Activated T-helper 1 cell treated with anti-CD3 and anti-CD28 coated beads, Interleukin-12 subunit alpha, Interleukin-12 subunit beta, Interleukin-2, Interleukin-4 antibody, amounts not matched to agents 30 ng/mL and 10 ng/mL and 1 ng/mL, durations not matched to agents 14 hours and 24 hours and 36 hours (primary cell): ENCODE measurements at places on chromosomes 7 and 10. TPM values are rescaled to one million over a fixed set of nuclear protein-coding genes. Genes with fewer than 3 reads are reported as not detected.

Gene PITX3
- total RNA-seq = 0.17 and 0.44 TPM in 2 replicates

Gene ASB4
- total RNA-seq = not detected in 2 replicates

Gene ZPBP
- total RNA-seq = not detected in 2 replicates

Gene CDK14
- total RNA-seq = 1.6 and 1.9 TPM in 2 replicates

Gene MSS51
- total RNA-seq = 3.1 and 3.7 TPM in 2 replicates

Gene PALD1
- total RNA-seq = 0.83 and 0.88 TPM in 2 replicates

Gene MYOF
- 13.4 and 13.7 TPM in 2 replicates for total RNA-seq

Gene WNT16
- not detected in 2 replicates for total RNA-seq

Gene ADO
- total RNA-seq = 52.3 and 55.8 TPM in 2 replicates

Gene AKR1C4
- total RNA-seq = not detected in 2 replicates

Gene C10orf105
- 0.18 and 0.32 TPM in 2 replicates for total RNA-seq

- H3K27ac ChIP-seq = no peak overlapping the region
- no peak overlapping the region for H3K4me3 ChIP-seq
- no peak for DNase-seq
- H3K27me3 ChIP-seq = peaks cover 32% of the 10 kb centered on the region
- no peaks in the 10 kb centered on the region for H3K36me3 ChIP-seq
These were observed 17.5 kb downstream of the RASGEF1A start for GRCh38 chr10:43249151-43249961.

DNA sequence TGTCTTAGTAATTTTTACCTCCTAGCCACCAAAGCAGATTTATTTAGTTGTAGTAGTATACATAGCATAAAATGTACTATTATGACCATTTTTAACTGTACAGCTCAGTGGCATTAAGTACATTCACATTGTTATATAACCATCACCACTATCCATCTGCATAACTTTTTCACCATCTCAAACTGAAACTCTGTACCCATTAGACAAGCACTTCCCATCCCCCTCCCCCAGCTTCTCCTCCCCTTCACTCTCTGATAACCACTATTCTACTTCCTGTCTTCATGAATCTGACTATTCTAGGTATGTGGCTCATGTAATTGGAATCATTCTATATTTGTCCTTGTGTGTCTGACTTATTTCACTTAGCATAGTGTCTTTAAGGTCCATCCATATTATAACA, 71.9 kb downstream of the MRPL32 start:
- DNase-seq = no peak
- peaks cover 8% of the 10 kb centered on the region for H3K4me1 ChIP-seq
- no peaks in the 10 kb centered on the region for H3K36me3 ChIP-seq
- no peak overlapping the region for H3K4me3 ChIP-seq

GRCh38 chr10:75884808-75885207, 453.4 kb downstream of the LRMDA start:
- no peaks in the 10 kb centered on the region for H3K27me3 ChIP-seq
- no peak overlapping the region for H3K27ac ChIP-seq
- no peak overlapping the region for H3K4me3 ChIP-seq
- no peaks in the 10 kb centered on the region for H3K4me1 ChIP-seq
- DNase-seq = no peak

DNA sequence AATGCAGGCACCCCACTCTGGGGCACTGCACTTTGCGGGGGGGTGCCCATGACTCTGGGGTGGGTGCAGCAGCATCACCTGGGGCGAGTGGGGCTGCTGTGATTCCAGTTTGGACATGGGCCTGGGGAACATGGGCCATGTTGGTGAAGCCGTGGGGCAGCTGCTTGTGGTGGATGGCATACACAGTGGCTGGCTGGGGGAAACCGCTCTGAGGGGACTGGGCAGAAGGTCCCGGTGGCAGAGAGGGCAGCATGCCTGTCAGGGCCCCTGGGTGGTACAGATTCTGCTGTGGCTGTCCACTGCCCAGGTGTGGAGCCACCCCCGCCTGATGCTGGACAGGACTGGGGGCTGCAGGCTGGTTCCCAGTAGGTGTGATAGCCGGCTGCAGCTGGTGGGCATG, 57.2 kb downstream of the LRRC72 start:
- H3K27ac ChIP-seq = no peak overlapping the region
- DNase-seq = no peak
- no peaks in the 10 kb centered on the region for H3K4me1 ChIP-seq
- H3K36me3 ChIP-seq = no peaks in the 10 kb centered on the region

- H3K27ac ChIP-seq = no peak overlapping the region
- no peaks in the 10 kb centered on the region for H3K27me3 ChIP-seq
- H3K4me1 ChIP-seq = no peaks in the 10 kb centered on the region
- DNase-seq = no peak
- no peak overlapping the region for H3K4me3 ChIP-seq
- no peaks in the 10 kb centered on the region for H3K36me3 ChIP-seq
These were observed 42.1 kb upstream of the PCBD1 start for GRCh38 chr10:70930263-70931000.

DNA sequence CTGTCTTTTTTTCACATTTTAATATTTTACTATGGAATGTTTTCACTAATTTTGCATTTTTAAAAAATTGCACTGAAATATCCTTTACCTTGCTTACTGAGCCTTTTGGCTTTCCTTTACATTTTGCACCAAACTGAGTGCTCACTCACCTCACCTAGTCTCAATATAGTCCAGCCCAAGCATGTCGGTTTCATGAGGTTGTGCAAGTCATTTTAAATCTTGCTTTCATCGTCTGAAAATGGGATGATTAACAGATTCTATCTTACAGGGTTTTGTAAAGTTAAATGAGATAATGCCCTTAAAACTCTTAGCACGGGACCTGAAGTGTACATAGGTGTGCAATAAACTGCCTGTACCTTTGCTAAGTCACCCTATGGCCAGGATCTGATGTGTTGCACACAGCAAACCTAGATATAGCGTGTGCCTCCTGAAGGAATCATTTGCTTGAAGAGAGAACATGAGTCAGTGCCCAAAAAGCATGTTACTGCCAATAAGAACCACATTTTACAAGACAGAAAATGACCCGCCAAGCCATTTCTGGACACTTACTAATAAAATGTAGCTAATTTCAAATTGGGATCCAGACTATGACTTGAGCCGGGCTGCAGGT, 199.8 kb downstream of the JCAD start:
- no peak for DNase-seq
- no peaks in the 10 kb centered on the region for H3K4me1 ChIP-seq
- H3K27ac ChIP-seq = no peak overlapping the region
- H3K36me3 ChIP-seq = no peaks in the 10 kb centered on the region
- H3K4me3 ChIP-seq = no peak overlapping the region

GRCh38 chr7:1741751-1742554, 71.9 kb downstream of the ELFN1 start:
- no peak overlapping the region for H3K4me3 ChIP-seq
- H3K4me1 ChIP-seq = no peaks in the 10 kb centered on the region
- no peak overlapping the region for H3K27ac ChIP-seq
- no peaks in the 10 kb centered on the region for H3K36me3 ChIP-seq
- DNase-seq = no peak

GRCh38 chr7:158782761-158783401, 46.4 kb downstream of the ESYT2 start:
- H3K4me1 ChIP-seq = peaks cover 8% of the 10 kb centered on the region
- H3K27me3 ChIP-seq = no peaks in the 10 kb centered on the region
- DNase-seq = no peak
- H3K27ac ChIP-seq = no peak overlapping the region

GRCh38 chr10:88395677-88396076, 187.4 kb downstream of the RNLS start:
- no peak overlapping the region for H3K27ac ChIP-seq
- peaks cover 13% of the 10 kb centered on the region for H3K4me1 ChIP-seq
- no peak for DNase-seq

GRCh38 chr10:16770670-16771069, 46.6 kb downstream of the RSU1 start:
- peak overlapping the region; percentile 8 for H3K27ac ChIP-seq
- peaks cover 10% of the 10 kb centered on the region for H3K4me1 ChIP-seq
- no peak overlapping the region for H3K4me3 ChIP-seq
- H3K27me3 ChIP-seq = no peaks in the 10 kb centered on the region

DNA sequence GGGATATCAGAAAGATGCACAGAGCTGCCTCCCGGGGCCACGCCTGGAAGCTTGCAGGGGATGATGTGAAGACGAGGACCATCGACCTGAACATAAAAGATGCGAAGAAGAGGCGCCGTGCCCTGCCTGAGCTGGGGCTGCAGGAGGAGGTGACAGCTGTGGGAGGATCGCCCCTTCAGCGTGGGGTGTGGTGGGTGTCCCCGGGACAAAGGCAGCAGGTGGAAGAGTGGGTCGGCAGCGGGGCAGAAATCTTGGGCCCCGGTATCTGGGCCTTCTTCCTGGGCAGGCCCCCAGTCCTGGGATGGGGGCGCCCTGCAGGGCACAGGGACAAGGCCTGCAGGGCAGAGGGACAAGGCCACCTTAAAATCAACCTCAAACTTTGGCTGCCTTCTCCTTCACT, 134.9 kb downstream of the OR13A1 start:
- DNase-seq = no peak
- no peaks in the 10 kb centered on the region for H3K4me1 ChIP-seq
- peaks cover 8% of the 10 kb centered on the region for H3K27me3 ChIP-seq
- H3K4me3 ChIP-seq = no peak overlapping the region
- H3K36me3 ChIP-seq = no peaks in the 10 kb centered on the region
- no peak overlapping the region for H3K27ac ChIP-seq

GRCh38 chr7:388961-389701, 99.2 kb downstream of the FOXL3 start:
- no peak overlapping the region for H3K4me3 ChIP-seq
- H3K27me3 ChIP-seq = peaks cover under 1% of the 10 kb centered on the region
- DNase-seq = no peak
- no peaks in the 10 kb centered on the region for H3K4me1 ChIP-seq
- no peak overlapping the region for H3K27ac ChIP-seq

DNA sequence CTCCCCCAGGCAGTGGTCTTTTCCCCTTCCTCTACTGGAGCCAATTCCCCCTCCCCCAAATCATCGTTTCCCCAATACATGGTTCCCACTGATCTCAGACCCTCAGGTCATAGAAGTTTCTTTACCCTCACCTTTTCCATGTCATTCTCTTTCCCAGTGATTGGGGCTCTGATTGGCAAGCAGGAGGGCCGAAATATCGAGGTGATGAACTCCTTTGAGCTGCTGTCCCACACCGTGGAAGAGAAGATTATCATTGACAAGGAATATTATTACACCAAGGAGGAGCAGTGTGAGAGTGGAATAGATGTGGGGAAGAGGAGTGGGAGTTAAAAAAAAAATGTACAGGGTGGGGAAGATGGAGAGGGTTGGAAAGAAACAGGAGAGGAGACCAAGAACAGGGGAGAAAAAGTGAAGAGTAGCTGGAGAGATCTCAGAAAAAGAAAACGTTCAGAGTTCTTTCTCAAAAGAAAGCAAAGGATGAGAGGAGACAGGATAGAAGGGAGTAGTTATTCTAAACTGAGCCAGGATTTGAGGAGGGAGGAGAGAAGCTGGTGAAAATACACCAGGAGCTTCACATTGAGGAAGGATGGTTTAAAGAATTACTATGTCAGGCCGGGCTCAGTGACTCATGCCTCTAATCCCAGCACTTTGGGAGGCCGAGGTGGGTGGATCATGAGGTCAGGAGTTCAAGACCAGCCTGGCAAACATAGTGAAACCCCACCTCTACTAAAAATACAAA, 858 bp downstream of the COPS6 start:
- peaks cover 43% of the 10 kb centered on the region for H3K36me3 ChIP-seq
- H3K27me3 ChIP-seq = peaks cover 6% of the 10 kb centered on the region
- peak overlapping the region; percentile 93 for H3K27ac ChIP-seq
- peaks cover 29% of the 10 kb centered on the region for H3K4me1 ChIP-seq
- H3K4me3 ChIP-seq = peak overlapping the region; percentile 90
- DNase-seq = no peak

- peaks cover 15% of the 10 kb centered on the region for H3K27me3 ChIP-seq
- no peak overlapping the region for H3K4me3 ChIP-seq
- no peak overlapping the region for H3K27ac ChIP-seq
- DNase-seq = peak; percentile 80
- no peaks in the 10 kb centered on the region for H3K36me3 ChIP-seq
These were observed 29.8 kb downstream of the PLAU start for GRCh38 chr10:73940634-73941221.

- no peaks in the 10 kb centered on the region for H3K36me3 ChIP-seq
- H3K27ac ChIP-seq = no peak overlapping the region
- DNase-seq = no peak
- H3K27me3 ChIP-seq = no peaks in the 10 kb centered on the region
- H3K4me1 ChIP-seq = no peaks in the 10 kb centered on the region
These were observed 98.4 kb downstream of the STK31 start for GRCh38 chr7:23808421-23808820.

- DNase-seq = no peak
- H3K4me1 ChIP-seq = peaks cover 92% of the 10 kb centered on the region
- H3K27me3 ChIP-seq = no peaks in the 10 kb centered on the region
These were observed 11.4 kb upstream of the CSGALNACT2 start for GRCh38 chr10:43126759-43127424.

- DNase-seq = no peak
- H3K4me3 ChIP-seq = no peak overlapping the region
- no peak overlapping the region for H3K27ac ChIP-seq
- no peaks in the 10 kb centered on the region for H3K4me1 ChIP-seq
These were observed 16.4 kb downstream of the KCNH2 start for GRCh38 chr7:150961510-150962289.

DNA sequence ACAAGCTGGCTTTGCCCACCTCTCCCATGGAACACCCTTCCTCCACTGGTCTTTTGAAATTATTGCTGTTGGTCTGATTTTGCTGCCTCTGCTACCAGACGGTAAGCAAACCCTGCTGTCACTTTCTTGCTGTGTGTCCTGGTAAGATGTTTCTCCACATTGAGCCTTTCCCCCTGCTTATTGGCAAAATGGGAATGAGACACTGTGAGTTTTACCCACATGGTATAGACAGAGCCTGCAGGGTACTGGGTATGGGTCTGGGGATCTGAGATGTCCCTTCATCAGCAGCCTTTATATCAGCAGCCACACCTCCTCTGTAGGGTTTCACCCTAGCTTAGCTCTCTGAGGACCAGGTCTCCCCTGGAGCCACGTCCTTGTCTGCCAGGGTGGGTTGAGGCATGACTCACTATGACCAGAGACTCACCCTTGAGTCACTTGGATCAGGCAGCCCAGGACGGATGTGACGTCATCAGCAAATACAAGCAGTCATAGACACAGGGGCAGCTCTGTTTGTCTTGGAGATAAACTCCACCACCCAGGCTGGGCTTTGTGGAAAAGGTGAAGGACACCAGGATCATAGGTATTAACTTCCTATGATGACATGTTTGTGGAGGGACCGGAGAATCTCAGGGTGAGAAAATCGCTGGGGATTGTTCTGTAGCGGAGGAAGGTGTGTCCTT, 17.9 kb upstream of the BAIAP2L1 start:
- no peak overlapping the region for H3K4me3 ChIP-seq
- peaks cover 5% of the 10 kb centered on the region for H3K27me3 ChIP-seq

- H3K36me3 ChIP-seq = no peaks in the 10 kb centered on the region
- no peak overlapping the region for H3K27ac ChIP-seq
- no peak overlapping the region for H3K4me3 ChIP-seq
- DNase-seq = no peak
- no peaks in the 10 kb centered on the region for H3K4me1 ChIP-seq
These were observed 100.6 kb upstream of the MGMT start for GRCh38 chr10:129366450-129366849.

DNA sequence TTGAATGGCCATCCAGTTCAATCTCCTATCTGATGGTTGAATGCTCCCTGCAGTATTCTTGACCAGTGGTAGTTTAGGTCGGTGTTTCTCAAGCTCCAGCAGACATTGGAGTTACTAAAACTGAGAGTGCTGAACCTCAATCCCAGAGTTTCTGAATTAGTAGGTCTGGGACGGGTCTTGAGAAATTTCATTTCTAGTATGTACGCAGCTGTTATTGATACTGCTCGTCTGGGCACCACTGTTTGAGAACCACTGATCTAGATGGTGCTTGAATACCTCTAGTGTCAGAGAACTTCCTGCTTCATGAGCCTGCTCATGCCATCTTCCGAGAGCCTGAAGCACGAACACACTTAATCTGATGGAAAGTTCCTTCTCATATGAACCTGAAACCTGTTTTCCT, 99.4 kb upstream of the CREB5 start:
- H3K36me3 ChIP-seq = no peaks in the 10 kb centered on the region
- no peak overlapping the region for H3K27ac ChIP-seq
- no peak for DNase-seq
- peaks cover 19% of the 10 kb centered on the region for H3K27me3 ChIP-seq
- H3K4me1 ChIP-seq = no peaks in the 10 kb centered on the region
